ENCODE measurements at places on chromosomes 2 and 18. TPM values are rescaled to one million over a fixed set of nuclear protein-coding genes. Genes with fewer than 3 reads are reported as not detected.

Gene ALLC
- total RNA-seq, result not detected

Gene SRD5A2
- total RNA-seq, result not detected

Gene RAB6D
- total RNA-seq, result not detected

Gene CTNNA2
- total RNA-seq, result not detected

Gene RAB10
- total RNA-seq, result 119 TPM

Gene FAM237A
- total RNA-seq, result not detected

Gene GPR45
- total RNA-seq, result not detected

Gene CRYBA2
- total RNA-seq, result not detected

GRCh38 chr2:85583667-85584353 is 421 bp upstream of the VAMP5 start:
- peak; percentile 64 for DNase-seq

GRCh38 chr2:126930970-126931590 is 32.4 kb downstream of the TEX51 start:
- no peak for DNase-seq

DNA sequence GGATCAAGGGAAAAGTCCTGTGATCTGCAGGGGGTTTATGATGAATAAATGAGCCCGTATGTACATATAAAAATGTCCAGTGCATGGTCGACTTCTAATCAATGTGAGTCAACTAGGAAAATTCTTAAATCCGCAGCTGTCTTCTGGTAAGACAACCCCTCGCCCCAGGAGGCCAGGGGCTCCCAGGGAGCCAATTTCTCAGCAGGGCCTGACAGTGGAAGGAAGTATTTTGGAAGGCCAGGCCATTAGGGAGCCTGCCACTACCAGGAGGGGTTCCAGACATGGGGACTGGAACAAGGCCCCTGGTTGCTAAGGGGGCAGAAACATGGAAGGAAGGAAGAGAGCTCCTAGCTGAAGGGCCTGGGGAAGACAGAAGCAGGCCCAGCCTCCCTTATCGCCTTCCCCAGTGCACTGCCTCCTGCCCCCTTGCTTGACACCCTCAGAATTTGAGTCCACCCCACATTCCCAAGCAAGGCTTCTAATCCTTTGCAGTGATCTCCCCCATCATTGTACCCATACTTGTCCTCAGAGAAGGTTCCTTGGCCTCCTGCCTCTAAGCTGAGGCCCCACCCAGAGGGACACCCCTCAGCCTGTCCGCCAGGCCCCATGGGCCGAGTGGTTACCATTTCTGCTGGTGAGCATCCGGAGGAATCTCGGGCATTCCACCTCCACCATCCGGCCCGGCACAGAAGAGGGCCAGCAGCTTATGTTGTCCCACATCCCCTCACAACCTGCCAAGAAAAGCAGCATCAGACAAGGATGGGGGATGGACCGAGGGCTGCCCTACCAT is 45.9 kb downstream of the SCTR start:
- no peak for DNase-seq

DNA sequence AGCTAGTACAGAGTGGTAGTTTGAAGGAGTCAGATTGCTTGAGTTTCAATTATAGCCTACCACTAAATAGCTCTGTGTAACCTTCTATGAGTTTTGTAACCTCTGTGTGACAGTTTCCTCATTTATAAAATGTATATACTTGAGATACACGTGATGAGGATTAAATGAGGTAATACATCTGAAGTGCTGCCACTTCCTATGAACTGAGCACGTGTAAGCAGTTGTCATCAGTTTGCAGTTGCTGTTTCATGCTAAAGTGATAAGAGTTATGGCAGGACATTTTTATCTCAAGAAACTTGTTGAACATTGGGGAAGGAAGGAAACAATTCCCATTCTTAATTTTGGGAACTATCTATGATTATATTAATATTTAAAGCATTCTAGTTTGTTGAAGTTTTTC is 38.5 kb downstream of the CARF start:
- DNase-seq, result no peak

- DNase-seq, result no peak
These were observed 117.9 kb upstream of the PPP1CB start for GRCh38 chr2:28633746-28634145.

DNA sequence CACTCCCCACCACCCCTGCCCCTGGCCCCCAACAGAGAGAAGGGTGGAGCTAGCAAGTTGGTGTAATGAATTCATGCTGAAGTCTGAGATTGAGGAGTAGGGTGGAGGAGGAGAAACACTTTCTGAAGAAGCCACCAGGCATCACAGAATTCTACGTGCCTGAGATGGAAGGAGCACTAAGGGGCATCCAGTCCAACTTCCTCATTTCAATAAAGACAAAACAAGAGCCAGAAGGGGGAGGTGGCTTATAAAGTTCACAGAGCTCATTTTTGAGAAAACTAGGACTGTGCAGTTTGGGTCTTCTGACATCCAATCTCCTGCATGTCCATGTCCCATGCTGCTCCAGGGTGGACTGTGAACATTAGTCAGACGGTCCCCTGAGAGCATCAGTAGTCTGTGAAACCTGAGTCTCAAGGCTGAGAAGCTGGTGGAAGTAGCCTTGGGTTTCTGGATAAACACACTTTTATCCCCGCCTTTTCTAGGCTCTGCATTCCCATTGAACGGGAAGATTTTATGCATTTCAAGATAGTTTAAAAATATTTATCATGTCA is 77.7 kb downstream of the TRIM43 start:
- no peak for DNase-seq

GRCh38 chr18:79629249-79629558 is 50.4 kb upstream of the CTDP1 start:
- DNase-seq, result no peak

DNA sequence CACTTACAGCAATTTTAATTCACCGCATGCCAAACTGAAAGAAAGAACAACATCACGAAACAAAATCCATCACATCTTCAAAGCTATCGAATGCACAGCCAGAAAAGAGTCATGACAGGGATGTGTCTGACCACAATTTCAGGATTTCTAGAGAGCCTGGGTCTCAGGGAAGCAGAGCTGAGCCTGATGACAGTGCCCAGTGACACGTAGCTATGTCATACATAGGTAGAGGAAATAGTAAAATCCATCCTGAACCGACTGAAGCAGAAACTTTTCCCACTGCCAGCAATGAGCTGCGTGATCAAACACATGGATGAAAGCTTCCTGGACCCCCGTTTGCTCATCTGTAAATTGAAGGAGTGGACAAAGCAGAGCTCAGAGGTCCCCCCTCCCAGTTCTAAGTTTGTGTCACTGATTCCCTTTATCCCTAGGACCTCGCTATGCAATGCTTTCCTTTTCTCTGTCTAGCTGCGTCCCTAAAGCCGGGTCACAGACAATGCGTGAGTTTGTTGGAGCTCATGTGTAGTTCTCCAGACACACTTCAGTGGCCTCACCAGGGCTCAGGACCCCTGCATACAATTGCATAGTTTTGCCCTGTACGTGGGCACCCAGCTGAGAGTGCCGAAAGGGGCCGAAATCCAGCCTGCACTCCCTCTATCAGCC is 37.6 kb downstream of the CCBE1 start:
- no peak for DNase-seq

DNA sequence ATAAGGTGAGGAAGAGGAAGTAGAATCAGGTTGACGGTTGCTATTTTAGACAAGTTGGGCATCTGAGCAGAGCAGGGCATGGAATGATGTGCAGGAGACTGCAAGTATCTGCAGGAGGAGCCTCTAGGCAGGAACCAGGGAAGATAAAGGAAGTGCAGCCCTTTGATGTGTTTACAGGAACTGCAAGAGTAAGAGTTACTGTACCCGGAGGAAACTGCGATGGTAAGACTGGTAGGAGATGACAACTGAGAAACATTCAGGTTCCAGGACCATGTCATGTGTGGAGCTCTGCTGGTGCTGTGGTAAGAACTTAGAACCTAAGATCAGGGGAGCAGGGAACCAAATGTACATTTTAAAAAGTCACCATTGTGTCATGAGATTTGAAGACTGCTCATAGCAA is 134.3 kb upstream of the STON1 start:
- no peak for DNase-seq

DNA sequence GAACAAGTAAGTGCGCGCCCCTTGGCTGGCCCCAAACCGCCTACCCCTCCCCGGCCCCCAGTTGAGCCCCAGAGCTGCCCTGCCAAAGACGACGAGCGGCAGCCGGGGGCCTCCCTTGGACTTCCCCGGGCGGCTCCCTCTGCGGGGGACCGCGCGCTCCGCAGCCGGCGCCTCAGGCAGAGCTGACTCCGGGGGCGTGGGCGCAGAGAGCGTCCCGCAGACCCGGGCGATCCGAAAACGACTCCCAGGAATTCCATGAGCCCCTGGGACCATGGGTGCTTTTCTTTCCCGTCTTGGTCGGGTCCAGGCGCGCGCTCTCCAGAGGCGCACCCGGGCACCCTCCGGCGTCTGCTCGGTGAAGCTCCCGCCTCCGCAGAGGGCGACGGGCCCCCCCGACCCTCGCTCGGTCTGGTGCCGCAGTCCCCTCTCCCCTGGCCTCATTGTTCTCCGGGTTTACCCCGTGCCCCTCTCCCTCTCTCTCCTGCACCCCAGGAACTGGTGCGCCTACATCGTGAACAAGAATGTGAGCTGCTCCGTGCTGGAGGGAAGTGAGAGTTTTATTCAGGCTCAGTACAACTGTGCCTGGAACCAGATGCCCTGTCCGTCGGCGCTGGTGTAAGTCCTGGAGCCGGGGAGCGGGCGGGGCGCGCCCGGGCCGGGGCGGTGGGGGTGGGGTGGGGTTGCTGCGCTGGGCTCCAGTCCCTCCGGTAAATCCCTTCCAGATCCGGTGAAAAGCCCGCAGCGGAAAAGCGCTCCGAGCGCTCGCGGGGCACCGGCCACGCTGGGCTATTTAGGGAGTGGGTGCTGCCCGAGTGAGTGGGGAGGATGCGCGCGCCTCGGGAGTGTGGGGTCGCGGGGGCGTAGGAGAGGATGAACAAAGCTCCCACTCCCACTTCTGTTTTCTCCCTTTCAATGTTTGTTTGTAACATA is 776 bp downstream of the EMILIN2 start:
- DNase-seq, result peak; percentile 57

GRCh38 chr2:124663645-124663997 is 638.5 kb downstream of the CNTNAP5 start:
- DNase-seq, result no peak

- DNase-seq, result no peak
These were observed 45.5 kb upstream of the PTH2R start for GRCh38 chr2:208361077-208361441.

GRCh38 chr2:44362207-44363015 is 664 bp downstream of the CAMKMT start:
- peak; percentile 55 for DNase-seq

DNA sequence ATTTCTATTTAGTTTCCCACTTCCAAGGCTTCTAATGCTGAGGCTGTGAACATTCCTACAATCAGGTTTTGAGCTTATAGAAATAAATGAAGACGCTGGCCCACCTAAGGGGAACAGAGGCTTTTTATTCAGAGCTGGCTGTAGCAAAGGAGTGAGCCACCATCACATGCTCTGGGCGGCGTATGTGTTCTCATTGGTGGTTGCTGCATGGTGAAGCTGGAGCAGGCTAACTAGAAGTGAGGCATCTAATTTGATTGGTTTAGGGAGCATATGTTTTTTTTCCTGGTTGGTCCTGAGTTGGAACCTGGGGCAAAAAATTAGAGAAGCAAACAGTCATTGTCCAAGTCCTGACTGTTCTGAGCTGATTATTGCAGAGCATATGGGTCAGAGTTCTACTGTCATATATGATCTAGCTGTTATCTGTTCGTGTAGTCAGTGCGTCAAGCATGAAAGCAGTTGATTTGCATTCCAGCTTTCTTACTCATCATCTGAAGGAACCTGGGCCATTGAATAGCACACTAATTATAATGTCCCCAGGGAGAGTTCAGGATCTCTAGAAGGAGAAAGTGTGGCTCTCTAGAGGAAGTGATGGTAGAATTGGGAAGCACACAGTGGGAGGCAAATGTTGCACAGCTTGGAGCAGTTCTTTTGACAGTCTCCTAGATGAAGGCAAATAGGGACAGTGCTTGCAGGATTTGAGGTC is 279.6 kb downstream of the PARD3B start:
- DNase-seq, result no peak

DNA sequence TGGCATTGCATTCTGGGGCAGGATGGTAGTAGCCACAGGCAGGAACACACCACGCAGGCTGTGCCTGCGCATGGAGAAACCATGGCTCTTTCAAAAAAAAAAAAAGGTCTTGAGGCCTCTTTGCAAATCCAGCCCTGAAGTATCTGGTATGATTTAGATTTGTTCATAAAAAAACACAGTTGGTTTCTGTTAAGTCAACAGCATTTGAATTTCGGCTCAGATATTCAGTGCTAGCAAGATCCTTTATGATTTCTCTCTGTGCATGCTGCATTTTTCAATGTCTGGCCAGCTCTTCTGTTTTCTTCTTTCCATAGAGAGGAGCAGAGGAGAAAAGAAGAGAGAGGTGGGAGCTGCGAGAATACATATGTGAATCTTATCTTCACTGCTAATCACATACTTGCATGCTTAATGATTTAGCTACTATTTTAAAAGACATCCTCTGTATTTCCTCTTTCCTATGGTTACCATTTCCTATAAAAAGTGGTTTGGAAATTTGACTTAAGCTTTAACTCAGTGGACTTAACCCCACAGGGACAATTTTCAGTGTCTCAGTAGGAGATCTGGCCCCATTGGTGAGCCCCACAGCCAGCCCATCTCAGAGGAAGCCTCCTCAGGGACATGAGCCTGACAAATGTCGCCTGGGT is 214.3 kb upstream of the APCDD1 start:
- no peak for DNase-seq

GRCh38 chr2:113895819-113896563 is 6.1 kb downstream of the ACTR3 start:
- no peak for DNase-seq

- DNase-seq, result no peak
These were observed 67.6 kb downstream of the CELF4 start for GRCh38 chr18:37497853-37498518.

GRCh38 chr2:12577091-12577490 is 139.6 kb upstream of the TRIB2 start:
- no peak for DNase-seq

DNA sequence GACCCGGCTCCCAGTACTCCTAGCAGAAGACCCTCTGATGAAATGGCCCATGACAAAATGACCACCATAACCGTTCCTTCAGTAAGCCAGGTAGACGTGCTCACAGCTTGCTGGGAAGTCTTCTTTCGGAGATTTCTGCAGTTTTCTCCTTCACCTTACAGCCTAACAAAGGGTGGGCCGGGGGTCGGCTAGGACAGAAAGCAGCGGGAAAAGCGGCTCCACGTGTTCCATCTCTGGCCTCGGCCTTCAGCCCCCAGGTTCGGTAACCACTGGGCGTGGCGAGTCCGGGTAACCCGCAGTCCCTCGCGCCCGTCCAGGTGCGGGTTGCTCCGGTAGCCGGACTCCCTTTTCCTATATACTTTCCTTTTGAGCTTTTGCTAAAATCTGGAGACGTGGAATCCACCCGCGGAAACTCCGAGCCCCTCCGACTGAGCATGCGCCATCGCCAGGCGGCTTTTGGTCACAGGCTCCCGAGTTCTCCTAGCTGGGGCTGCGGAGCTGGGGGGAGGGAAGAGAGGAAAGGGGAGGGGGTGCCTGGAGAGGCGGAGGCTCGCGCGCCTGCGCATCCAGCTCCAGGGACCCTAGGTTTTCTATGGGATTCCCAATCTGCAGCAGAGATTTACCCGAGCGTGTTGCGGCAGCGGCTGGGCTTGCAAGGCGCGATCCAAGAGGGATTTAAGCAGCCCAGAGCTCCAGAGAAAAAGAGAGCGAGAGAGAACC is at the start of gene VSNL1:
Gene VSNL1 (plus strand): TSS at position 604 of the 720 bp plus-strand sequence. CDS start 51,379 bp downstream, outside the sequence.
- DNase-seq, result no peak

- no peak for DNase-seq
These were observed 198.9 kb downstream of the NYAP2 start for GRCh38 chr2:225598426-225598825.
